NCI-H510A treated with DMSO at 0.1 percent for 48 hours (cell line): ENCODE measurements at places on chromosomes 5 and 9.

DNA sequence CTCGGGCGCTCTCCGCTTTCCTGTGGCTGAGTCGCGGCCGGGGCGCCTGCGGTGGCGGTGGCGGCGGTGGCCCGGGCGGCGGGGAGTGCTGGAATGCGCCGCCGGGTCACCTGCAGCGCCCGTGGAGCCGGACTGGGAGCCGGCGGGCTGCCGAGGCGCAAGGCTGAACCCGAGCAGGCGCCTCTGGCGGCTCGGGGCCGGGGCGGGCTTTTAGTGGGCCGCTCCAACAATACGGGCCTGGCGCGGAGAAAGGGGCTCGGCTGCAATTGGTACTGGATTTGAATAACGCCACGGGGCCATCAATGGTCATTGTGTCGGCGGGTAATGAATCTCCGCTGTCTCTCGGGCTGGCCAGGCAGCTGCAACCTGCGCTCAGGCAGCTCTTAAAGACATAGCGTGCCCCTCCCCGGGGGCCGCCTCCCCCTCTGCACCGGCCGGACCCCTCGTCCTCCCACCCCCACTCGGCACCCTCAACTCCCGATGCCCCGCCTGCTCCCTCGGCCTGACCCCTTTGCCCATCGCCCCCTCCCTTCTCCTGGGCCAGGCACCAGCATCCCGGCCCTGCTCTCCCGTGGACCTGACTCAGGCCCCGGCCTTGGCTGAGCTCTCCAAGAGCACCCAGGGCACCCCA is 22.1 kb downstream of the URM1 start:
- no peak for DNase-seq

DNA sequence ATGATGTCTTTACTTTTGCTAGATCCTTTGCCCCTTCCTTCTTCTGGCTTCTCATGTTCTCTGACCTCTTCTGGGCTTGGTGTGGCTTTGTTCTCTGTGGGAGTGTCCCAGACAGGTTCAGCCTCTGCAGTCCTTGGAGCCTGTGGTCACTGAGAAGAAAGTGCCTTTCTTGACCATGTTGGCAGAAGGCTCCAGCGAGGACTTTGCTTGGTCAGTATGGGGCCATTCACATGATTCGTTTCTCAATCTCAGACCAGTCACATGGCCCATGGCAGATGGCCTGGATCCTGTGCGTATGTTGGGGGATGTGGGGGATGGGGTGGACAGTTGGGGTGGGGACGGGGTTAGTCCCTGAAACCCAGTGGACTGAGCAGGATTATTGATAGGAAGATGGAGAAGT is 274.1 kb downstream of the ARHGAP26 start:
- DNase-seq = no peak

DNA sequence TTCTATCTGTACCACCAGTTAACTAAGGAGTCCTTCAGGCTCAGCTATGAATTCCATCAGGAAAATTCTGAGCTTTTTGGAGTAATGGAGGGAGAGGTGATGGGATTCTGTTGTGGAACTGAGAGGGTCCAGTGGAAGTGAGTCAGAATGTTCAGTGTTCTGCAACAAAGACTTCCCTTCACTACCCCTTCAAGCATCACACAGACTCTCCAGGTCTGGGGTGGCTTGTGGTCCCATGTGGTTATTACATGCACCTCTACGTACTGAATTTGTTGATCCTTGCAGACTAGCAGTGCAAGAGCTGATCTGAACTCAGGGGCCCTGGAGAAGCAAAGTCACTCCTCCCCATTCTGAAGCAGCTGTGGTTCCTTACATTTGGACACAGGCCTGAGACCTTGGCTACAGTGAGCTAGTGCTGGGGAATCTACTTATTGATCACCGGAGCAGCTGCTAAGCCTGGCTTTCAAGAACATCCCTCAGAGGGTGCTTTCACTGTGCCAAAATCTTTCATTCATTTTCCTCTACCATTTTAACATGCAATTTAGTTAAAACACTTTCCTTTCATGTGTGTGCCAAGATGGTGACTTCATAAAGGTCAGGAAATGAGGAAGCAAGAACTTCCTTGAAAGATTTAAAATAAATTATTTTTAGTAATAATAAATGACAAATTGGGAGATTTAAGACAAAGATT is 75.0 kb upstream of the TNC start:
- no peak for DNase-seq

DNA sequence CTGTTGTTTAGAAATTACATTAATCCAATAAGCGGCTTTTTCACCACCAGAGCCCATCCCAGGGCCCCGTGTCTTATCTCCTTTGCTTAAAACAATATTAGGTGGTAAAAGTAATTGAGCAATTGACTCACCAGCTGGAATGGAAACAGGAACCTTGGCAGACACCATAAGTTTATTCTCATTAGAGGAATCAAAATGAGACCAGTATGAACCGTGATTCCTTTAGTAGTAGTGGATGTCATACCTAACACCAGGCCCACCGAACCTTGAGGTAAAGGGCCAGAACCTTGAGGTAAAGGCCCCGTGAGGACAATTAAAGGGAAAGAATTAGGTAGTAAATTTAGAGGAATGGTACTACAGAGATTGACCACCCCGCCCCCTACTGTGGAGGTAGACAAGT is 16.5 kb downstream of the HSDL2 start:
- DNase-seq = no peak

- DNase-seq = peak; percentile 8
These were observed 34.9 kb downstream of the PCDH1 start for GRCh38 chr5:141843156-141843927.

GRCh38 chr5:37552770-37553719 is 173.9 kb downstream of the WDR70 start:
- no peak for DNase-seq

GRCh38 chr5:175683231-175683630 is 25.4 kb downstream of the HRH2 start:
- DNase-seq = no peak

GRCh38 chr9:12290166-12290869 is 402.9 kb upstream of the TYRP1 start:
- no peak for DNase-seq

DNA sequence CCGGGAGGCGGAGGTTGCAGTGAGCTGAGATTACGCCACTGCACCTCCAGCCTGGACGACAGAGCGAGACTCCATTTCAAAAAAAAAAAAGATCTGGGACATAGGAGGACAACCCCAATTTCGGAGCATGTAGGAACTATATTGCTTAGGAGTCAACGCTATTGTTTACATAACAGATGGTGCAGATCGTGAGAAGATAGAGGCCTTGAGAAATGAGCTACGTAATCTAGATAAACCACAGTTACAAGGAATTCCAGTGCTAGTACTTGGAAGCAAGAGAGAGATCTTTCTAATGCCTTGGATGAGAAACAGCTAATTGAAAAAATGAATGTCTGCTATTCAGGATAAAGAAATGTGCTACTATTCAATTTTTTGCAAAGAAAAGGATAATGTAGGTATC is 20.3 kb downstream of the TBC1D2 start:
- no peak for DNase-seq

GRCh38 chr5:37695647-37696046 is 144.2 kb downstream of the GDNF start:
- no peak for DNase-seq

DNA sequence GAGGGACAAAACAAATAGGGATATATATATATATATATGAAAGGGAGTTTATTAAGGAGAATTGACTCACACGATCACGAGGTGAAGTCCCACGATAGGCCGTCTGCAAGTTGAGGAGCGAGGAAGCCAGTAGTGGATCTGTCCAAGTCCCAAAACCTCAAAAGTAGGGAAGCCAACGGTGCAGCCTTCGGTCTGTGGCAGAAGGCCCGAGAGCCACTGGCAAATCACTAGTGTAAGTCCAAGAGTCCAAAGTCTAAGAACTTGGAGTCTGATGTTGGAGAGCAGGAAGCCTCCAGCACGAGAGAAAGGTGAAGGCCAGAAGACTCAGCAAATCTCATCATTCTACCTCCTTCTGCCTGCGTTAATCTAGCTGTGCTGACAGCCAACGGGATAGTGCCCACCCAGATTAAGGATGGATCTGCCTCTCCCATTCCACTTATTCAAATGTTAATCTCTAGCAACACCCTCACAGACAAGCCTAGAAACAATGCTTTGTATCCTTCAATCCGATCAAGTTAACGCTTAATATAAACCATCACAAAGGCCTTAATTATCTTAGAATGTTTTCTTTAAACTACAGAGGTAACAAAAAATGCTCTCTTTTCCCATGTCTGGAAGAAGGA is 23.8 kb upstream of the DAB2 start:
- no peak for DNase-seq

DNA sequence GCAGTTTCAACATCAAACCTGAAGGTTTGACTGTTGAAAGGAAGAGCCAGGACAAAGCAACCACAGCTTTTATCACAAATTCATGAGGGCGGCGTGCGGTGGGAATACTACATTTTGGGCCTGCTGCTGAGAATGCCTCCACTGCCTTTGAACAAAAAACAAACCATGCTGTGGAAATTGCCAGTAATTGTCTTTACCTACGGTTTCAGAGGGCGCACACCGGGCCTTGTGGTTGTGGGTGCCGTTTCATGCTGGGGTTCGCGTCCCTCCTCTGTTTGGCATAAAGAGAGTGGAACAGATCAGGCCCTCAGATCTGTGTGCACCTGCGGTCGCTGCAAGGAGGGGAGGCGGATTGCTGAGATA is 27.6 kb upstream of the TCF7 start:
- no peak for DNase-seq

GRCh38 chr9:134149380-134149779 is 13.5 kb downstream of the WDR5 start:
- DNase-seq = no peak

DNA sequence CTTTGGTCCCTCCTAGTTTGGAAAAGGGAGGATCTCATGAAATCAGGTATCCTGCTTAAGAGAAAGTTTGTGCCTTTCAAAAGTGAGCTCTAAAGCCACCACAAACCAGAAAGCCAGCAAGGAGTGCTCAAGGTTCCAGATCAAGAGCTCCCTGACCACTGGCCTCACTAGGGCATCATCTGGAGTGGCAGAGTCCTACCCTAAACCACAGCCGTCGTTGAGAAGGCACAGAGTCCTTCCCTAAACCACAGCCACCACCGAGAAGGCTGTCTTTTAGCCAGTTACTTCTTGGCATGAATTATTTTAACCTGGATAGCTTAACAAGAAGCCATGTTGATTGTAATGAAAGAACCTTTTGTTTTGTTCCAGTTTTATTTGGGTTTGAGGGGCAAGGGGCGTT is 102.9 kb downstream of the FRMD3 start:
- DNase-seq = no peak

DNA sequence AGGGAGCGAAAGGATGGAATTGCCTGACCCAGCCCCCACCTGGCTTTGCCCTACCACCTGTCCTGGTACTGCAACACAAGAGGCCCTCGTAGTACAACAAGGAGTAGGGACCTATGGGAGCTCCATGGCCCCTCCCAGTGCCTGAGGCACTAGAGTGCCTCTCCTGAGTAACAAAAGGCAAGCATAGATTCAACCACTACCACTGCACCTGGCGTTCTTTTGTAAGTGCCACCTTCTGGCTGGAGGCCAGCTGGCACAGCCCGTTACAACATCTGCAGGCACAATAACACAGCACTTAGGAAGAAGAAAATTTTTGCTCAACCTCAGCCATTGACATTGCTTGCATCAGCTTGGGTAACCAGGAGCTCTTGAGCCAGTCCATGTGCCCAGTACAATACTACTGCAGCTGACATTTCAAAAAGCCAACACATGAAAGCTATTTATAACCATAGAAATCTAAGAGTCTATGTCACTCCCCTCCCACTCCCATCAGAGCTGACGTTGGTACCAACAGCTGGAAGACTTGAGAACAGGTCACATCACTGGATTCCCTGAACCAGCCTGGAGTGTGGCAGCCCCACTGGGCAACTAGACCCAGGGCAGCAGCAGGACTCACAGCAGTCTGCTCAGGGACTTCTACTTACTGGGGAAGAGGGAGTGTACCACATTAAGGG is 17.7 kb upstream of the FAM174A start:
- peak; percentile 93 for DNase-seq

GRCh38 chr5:116419258-116419657 is 155.4 kb downstream of the SEMA6A start:
- peak; percentile 39 for DNase-seq

GRCh38 chr5:53936481-53937352 is 373.7 kb downstream of the ARL15 start:
- DNase-seq = no peak

DNA sequence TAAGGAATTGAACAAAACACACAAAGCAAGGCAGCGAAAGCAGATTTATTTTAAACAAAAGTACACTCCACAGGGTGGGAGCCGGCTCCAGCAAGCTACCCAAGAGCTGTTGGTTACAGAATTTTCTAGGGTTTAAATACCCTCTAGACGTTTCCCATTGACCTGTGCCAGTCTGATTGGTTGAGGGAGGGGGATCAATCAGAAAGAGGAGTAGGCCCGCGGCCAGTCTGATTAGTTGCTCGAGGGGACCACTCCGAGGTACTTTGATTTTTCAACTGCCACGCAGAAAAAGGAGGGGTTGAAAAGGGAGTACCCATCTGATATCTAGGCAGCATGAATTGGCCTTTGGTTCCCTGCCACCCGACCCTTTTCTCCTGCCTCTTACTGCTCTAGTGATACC is 998 bp downstream of the SRP19 start:
- no peak for DNase-seq

DNA sequence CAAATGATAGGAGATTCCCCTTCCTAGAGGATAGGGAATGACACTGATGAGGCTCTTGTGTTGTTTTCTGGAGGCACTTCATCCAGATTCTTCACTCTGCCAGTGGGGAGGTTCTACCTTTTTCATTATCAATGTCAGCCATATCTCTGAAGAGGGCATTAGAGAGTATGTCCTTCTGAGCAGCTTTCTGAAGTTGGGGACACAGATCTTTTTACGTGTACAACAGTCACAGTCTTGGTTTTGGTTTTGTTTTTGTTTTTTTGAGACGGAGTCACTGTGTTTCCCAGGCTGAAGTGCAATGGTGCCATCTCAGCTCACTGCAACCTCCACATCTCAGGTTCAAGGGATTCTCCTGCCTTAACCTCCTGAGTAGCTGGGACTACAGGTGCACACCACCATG is 22.6 kb downstream of the CENPH start:
- no peak for DNase-seq

DNA sequence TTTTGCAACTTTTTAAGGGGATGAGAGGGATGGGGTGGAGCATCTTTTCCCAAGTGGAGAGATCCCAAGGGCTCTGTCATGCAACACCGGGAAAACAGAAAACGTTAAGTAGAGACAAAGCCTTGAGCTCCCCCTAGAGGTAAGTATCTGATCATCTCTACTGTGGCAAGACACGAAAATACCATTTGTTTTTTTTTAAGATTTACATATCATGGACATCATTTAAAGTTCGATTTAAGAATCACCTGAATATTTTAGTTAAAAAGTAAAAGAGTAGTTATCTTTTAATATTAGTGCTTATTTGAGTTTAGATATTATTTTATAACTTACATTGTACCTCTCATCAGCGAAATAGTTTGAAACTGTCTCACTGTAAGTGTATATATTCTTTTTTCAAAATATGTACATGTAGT is 200.4 kb downstream of the LRRC70 start:
- peak; percentile 76 for DNase-seq

- no peak for DNase-seq
These were observed 51.2 kb downstream of the MAPKAP1 start for GRCh38 chr9:125655691-125656410.

DNA sequence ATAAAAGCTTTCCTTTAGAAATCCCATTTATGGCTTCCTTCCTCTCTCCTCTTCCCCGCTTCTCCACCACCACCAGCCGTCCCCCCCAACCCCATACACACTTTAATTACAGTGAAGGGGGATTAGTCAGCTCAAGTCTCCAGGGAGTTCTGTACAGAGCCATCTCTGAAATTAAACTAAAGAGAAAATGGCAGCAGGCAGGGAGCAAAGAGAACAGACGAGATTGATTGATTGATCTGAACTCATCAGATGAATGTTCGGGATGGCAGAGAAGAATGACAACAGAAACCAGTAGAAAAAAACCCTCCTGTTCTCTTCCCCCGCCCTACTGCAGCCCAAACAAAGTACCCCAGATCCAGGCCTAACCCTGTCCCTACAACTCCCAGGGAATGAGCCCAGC is 241.7 kb upstream of the PANK3 start:
- DNase-seq = no peak
